ENCODE measurements at places on chromosomes 12 and 14.

DNA sequence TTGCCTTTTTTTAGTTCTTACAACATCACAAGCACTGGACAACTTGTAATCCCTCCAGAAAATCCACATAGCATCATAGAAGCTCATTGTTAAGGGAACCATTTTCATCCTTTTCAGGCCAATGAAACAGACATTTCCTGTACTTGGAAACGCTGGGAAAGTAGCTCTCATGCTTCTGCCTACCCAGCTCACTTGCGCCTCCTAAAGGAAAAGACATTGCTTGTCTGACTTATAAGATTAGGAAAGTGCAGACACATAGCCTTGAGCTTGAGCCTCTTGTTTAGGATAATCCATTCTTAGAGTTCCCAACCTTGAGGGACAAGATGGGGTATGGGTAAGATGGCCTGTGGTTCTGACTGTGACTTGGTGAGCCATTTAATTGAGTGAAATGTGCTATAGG is 589.5 kb downstream of the NOVA1 start:
- DNase-seq = no peak

GRCh38 chr12:105508096-105508495 is 177.6 kb downstream of the C12orf75 start:
- no peak for DNase-seq

DNA sequence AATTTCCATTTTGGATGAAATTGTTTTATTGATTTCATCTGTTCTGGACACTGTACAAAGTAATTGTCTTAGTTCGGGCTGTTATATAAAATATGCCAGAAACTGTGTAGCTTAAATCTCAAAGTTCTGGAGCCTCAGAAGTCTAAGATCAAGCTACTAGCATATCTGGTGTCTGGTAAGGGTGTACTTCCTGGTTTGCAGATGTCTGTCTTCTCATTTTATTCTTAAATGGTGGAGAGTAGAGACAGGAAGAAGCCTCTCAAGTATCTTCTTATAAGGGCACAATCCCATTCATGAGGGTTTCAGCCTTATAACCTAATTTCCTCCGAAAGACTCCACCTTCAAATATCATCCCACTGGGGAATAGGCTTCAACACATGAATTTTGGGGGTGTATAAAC is 51.3 kb downstream of the MON2 start:
- DNase-seq = no peak

DNA sequence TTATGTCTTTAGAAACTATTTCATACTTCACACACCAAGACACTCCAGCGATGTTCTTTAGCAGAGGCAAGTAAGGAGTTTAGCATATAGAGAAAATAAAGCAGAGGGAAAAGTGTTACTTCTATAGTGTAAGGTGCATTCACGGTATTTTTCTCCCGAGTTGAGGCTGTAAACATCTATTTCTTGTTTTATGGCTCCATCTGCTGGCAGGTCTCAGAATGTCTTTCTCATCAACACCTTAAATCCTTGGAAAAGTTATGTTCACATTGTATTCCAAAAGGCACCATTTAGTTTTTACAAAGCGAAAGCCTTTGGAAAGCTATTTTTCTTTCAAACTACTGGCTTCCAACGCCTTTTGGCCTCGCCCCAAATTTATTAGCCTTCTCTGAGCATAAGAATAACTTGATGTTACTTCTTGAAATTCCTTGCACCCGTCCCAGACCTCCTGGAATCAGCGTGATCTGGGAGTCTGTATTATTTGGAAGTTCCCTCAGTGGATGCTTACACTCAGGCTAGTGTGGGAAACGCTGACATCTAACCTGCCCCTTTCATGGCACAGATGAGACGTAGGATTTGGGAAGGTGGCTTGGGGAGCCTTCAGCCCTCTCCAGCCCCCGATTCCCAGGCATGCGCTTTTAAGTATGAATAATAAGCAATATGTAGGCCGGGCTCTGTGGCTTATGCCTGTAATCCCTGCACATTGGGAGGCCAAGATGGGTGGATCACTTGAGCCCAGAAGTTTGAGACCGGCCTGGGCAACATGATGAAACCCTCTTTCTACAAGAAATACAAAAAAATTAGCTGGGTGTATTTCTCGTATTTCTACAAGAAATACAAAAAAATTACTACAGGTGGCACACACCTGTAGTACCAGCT is 1.9 kb upstream of the PIWIL1 start:
- peak; percentile 55 for DNase-seq

- DNase-seq = no peak
Measured at GRCh38 chr14:106564058-106564643, 1037.8 kb downstream of the TMEM121 start.

- peak; percentile 29 for DNase-seq
Measured at GRCh38 chr12:8692573-8692972, 5.2 kb upstream of the RIMKLB start.
